ENCODE measurements at places on chromosomes 5 and 9.

DNA sequence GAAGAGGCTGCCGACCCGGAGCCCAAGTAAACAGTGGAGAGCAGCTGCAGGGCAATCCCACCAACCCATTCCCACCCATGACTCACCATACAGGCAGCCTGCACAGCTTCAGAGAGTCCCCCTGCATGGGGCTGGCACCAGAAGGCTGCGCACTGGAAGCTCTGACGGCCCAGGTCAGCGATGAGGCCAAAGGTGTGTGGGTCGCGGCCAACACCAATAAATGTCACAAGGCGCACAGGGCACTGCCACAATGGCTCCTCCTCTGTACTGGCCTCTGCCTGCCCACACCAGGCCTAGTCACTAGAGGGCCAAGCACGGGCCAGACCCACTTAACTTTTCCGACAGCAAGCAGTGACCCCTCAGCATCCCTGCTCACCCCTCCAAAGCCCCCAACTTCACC is 3.0 kb upstream of the SRA1 start:
- DNase-seq = no peak

- DNase-seq = no peak
These were observed 188.8 kb downstream of the MRPS30 start for GRCh38 chr5:44997506-44997905.

DNA sequence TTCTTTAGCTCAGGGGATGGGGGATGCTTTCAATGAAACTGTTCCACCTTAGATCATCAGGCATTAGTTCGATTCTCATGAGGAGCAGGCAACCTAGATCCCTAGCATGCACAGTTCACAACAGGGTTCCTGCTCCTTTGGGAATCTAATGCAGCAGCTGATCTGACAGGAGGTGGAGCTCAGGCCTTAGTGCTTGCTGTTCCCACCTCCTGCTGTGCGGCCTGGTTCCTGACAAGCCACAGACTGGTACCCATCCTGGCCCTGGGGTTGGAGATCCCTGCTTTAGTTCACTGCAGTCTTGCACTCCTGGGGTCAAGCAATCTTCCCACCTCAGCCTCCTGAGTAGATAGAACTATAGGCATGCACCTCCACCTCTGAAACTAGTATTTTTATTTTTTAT is 1369.8 kb upstream of the NUDT12 start:
- DNase-seq = no peak

GRCh38 chr5:180847026-180847425 is 14.1 kb downstream of the ZFP62 start:
- DNase-seq = no peak

GRCh38 chr5:177077335-177077734 is 9.4 kb upstream of the FGFR4 start:
- DNase-seq = no peak

GRCh38 chr9:92716557-92716956 is 46.6 kb upstream of the IPPK start:
- peak; percentile 72 for DNase-seq

GRCh38 chr5:107248066-107248695 is 422.6 kb downstream of the EFNA5 start:
- DNase-seq = peak; percentile 74

- DNase-seq = no peak
These were observed 109.4 kb upstream of the TBCA start for GRCh38 chr5:77885519-77885918.

DNA sequence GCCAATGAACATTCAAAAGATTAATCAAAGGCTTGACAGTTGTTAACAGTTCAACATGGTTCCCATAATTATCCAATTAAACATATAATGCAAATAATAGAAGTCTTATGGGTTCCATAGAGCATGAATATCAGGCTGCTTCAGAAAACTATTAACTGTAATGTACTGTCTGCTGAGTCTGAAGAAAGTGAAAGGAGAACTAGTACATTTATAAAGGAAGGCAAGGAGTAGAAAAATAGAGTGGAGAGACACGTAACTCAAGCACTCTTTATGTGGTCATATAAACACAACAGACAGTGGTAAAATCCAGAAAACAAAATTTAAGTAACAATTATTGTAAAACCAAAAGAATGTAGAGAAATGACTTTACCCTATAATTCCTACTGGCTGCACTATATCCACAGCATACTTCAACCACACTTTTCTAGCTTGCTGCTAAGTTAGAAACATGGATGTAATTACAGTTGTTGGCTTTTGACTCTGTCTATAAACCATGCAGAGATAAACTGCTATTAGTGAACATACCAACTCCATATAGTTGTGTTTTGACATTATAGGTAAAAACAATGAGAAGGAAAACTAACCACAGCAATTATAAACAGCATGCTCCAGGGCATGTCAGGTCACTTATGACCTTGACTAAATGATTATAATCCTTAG is 32.7 kb downstream of the NFIB start:
- DNase-seq = no peak

DNA sequence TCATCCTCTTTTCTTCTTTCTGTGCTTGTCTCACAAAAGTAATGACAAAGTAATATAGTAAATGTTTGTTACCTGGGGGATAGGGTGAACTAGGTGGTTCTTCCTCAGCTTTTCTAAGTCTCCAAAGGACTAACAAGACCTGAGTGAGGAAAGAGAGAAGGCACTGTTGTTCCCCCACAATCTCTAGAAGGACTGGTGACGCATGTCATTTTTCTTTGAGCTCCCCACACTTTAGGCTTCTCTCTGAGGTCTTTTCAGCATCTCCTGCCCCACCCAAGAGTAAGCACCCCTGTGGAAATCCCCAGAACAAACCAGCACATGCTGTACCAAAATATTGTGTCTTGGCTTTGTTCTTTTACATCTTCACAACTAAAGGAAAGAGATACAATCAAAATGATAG is 2.4 kb upstream of the IL7R start:
- no peak for DNase-seq

DNA sequence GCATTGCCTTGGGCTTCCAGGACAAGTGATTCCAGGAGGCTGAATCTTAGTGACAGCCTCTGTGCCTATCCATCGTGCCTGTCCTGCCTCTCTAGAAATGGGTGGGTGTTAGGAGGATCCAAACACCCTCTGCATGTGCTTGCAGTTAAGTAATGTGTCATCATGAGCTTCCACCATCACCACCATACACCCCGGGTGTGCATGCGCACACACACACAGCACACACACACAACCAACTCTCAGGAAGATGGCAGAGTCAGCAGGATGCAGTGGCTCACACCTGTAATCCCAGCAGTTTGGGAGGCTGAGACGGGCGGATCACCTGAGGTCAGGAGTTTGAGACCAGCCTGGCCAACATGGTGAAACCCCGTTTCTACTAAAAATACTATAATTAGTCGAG is 22.8 kb upstream of the CERCAM start:
- DNase-seq = no peak

GRCh38 chr5:124045412-124045811 is 533.4 kb downstream of the CSNK1G3 start:
- DNase-seq = no peak

GRCh38 chr5:174119468-174119881 is 74.0 kb downstream of the NSG2 start:
- DNase-seq = no peak

DNA sequence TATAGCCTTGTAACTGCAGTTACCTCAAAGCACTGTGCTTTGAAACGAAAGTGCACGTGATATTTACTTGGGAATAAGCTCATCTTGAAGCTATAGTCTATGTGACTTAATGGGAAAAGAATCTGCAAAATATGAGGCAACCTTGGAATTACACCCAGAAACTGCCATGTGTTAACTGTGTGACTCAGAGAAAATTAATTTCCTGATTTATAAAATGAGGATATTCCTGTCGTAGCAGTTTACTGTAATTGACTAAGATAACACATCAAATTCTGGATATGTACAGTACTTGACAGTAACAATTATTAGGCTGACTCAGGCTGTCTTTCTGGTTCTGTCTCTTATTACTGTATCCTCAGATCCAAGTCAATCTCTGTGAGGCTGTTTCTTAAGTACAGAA is 1079.9 kb upstream of the ACO1 start:
- DNase-seq = peak; percentile 97

DNA sequence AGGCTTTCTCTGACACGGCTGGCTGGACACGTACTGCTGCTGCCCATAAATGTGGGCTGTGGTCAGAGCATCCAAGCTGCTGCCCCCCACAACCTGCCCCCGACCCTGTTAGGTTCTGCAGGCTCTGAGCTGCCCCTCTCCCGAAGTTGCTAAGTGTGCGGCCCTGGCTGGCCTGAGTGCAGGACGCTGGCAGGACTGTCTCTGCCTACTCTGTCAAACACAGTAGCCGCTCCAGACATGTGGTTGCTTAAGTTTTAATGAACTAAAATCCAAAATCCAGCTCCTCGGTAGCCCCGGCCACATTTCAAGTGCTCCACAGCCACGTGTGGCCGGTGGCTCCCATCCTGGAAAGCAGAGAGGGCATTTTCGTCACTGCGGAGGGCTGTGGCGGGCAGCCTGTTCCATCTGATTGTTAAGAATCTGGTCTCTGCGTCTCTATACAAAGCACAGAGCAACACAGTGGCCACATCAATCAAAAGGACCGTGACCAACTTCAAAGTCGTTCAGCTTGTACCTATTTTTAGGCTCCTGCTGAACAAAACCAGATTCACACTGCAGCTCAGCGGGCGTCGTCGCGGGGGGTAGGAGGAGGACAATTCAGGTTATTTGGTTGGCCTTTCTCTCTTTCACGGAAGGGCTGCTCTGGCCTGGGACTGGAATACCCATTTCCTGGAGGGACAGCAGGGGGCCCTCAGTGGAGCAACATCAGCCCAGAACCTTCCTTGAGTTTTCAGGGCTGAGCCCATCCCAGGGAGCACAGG is 68.9 kb downstream of the PTCH1 start:
- no peak for DNase-seq

DNA sequence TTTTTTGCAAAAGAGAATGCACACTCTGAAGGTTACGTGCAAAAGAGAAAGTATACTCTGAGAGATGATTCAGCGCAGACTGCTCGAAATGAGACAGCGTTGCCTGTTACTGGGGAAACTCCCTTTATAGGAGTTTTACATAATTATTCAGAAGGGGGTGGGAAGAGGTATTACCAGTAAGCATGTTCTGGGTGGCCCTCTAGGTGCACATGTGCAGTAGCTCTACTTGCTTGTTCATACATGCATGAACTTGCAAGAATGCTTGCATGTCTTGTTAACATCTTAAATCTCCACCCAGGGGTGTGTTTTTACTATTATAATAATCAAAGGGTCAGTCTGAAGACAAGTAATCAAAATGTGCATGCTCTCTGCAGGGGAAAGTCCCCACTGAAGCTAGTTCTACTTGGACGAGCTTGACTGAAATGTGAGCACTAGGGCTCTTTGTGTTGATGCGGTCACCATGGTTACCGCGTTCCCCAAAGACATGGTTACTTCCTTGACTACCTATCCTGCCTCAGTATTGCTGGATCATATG is 75.5 kb downstream of the SGCD start:
- DNase-seq = peak; percentile 68

DNA sequence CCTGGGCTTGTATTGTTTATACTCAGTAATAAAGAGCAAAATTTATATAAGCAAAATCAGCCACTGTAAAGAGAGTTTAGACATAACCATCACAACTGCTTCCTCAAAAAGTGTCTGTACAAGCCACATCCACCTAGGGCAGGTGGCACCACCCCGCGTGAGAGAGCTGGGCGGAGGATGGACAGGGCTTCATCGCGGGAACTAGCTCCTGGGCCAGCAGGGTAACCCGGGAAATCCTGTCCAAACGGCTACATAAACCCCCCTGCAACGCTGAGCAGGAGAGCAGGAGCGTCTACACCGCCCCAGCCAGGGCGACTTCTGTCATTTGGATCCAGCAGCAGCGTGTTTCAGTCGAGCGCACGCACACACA is 1.3 kb downstream of the SLC6A3 start:
- DNase-seq = no peak

- DNase-seq = no peak
These were observed 1928.2 kb upstream of the WWC1 start for GRCh38 chr5:166363087-166363760.

GRCh38 chr5:56569566-56569965 is 245.8 kb upstream of the MAP3K1 start:
- DNase-seq = peak; percentile 50

- DNase-seq = no peak
These were observed 761 bp upstream of the DNAJC25 start for GRCh38 chr9:111630182-111630963.

- peak; percentile 50 for DNase-seq
These were observed 45.2 kb upstream of the NEK6 start for GRCh38 chr9:124212381-124213050.

GRCh38 chr9:91978740-91979414 is 28.8 kb upstream of the ROR2 start:
- DNase-seq = peak; percentile 53

DNA sequence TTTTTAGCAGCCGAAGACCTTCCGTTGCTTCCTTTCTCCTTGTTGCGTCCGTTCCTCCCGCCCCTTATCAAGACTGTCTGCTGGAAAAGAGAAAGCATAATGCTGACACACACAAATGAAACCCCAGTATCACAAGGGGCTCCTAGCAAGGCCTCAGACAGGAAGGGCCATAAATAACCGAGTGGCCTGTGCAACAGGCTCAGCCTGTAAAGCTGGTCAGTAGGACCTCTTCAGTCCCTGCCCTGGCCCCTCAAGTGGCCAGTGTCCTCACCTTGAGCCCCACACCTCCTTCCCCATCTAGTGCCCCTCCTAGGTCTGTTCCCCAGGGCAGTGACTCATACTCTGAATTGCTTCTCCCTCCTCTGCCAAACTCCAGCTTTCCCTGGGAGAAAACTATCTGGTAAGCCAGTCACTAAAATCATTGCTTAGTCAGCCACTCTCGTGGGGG is 174.6 kb upstream of the IL12B start:
- peak; percentile 69 for DNase-seq

- peak; percentile 53 for DNase-seq
These were observed 11.3 kb downstream of the WWC1 start for GRCh38 chr5:168302785-168303184.

- DNase-seq = peak; percentile 27
These were observed 54.1 kb downstream of the MRPS30 start for GRCh38 chr5:44862808-44863207.

GRCh38 chr9:89843074-89843473 is 238.3 kb downstream of the GADD45G start:
- no peak for DNase-seq

DNA sequence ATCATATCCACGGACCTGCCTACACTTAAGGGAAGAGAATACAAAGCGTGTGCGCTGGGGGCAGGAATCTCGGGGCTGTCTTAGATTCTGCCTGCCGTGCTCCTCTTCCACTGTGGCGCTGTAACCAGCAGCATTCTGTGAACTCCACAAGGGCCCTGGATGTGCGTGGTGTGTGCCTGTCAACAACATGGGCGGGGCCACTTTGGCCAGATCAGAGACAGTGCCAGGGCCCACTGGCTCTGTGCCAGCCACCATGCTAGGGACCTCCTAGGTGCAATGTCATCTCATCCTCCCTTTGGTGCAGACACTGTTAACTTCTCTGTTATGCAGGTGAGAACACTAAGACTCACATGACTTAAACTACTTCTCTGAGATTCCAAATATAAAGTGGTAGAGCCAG is 113.7 kb downstream of the COL23A1 start:
- DNase-seq = no peak

DNA sequence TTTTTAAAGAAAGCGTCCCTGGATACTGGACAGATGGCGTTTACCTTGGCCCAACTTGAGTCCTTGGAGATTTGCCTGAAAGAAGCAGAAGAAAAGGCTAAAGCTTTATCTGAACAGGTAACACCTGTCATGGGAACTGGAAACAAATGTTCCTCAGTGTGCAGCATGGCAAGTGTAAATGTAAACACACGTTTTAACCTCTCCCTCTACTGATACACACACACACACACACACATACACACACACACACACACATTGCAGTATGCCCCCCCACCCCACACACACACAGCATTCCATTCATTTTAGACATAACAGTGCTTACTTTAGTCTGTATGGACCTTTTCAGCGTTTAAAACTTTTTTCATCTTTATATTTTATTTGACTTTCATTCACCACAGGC is 51.1 kb downstream of the CCDC192 start:
- DNase-seq = no peak

- peak; percentile 24 for DNase-seq
These were observed 110.1 kb upstream of the IRX2 start for GRCh38 chr5:2861605-2862004.
